ENCODE measurements at places on chromosomes 6 and 20. TPM values are rescaled to one million over a fixed set of nuclear protein-coding genes. Genes with fewer than 3 reads are reported as not detected.

GRCh38 chr6:43768983-43769525, 957 bp upstream of the VEGFA start:
- no peak overlapping the region for H3K4me3 ChIP-seq
- peaks cover 30% of the 10 kb centered on the region for H3K4me1 ChIP-seq
- peaks cover 5% of the 10 kb centered on the region for H3K27me3 ChIP-seq
- no peak overlapping the region for H3K27ac ChIP-seq
- no peak for DNase-seq
- H3K36me3 ChIP-seq: no peaks in the 10 kb centered on the region

DNA sequence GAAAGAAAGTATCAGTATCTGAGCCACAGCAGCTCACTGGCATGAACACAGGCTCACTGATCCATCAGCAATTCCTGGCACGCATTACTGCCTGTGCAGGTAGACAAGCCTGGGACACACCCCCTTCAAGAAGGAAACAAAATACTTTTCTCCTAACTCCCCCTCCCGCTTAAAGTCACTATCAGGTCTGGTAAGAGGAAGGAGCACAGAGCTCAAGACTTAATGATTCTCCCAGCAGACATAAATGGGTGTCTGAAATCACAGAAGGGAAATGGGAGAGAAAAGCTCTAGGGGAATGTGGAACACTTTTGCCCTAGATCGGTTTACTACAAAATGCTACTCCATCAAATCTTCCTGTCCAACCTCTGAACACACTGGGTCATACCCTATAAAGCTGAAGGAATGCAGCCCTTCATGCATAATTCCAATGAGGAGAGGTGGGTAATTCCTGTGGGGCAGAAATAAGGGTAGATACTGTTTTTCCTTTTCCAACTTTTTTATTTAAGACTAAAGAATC, at the start of gene ADGRF1:
Gene ADGRF1 (minus strand): TSS at position 58 of the 517 bp plus-strand sequence. CDS start 13,271 bp downstream, outside the sequence.
- no peak within 1 kb of the TSS for H3K27ac ChIP-seq
- H3K27me3 ChIP-seq: no peaks in the 10 kb centered on the region
- H3K36me3 ChIP-seq: no peaks in the 10 kb centered on the region
- H3K4me1 ChIP-seq: no peaks in the 10 kb centered on the region

DNA sequence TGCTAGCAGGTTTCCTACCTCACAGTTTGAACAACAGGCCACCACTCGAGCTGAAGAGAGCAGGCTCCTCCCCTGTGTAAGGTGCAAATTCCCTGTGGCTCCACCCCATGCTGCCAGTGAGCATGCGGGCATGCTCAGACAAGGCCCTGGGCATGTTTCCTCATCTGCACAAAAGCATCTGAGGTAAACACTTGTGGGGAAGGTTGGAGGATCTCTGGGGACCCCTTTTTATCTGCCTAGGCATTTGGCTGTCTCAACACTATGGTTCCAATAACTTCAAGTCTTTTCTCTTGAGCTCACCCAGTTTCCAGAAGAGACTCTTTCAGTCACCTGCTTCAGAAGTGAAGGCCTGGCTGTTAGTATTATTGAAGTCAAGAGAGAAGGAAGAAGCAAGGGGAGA, 9.4 kb downstream of the C6orf58 start:
- H3K4me1 ChIP-seq: no peaks in the 10 kb centered on the region
- no peaks in the 10 kb centered on the region for H3K36me3 ChIP-seq

DNA sequence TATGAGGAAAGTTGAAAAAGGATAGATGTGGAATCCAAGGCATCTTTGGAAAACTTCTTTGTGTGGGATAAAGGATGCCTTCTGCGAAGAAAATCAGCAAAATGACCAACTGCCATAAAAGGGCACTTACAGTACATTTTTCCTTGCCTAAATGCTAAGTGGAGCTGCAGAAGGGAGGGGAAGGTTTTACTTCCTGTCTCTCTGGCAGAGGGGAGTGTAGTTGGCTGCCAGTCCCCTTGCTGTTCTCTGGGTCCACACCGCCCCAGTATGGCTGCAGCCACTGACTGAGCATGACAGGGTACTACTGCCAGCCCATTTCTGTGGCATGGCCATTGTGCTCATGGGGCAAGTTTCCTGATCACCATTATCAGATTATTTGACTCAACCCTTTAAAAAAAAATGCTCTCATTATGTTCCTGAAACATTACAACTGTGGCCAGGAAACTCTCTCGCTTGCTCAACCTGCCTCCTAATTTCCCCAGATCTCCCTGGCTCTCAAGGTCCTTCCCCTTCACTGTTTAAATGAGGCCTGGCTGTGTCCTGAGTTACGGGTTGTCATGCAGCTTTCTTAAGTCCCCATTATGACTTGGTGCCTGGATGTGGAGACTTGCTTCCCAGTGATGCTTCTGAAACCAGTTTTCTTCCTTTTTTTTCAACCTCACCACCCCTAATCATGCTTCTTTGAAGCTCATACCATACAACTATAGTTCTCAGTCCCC, 34.5 kb upstream of the FAM184A start:
- H3K27me3 ChIP-seq: peaks cover 3% of the 10 kb centered on the region
- DNase-seq: no peak
- H3K27ac ChIP-seq: no peak overlapping the region
- H3K36me3 ChIP-seq: no peaks in the 10 kb centered on the region
- H3K4me3 ChIP-seq: no peak overlapping the region

GRCh38 chr20:21509079-21509596, 4.7 kb downstream of the NKX2-2 start:
- peaks cover 60% of the 10 kb centered on the region for H3K4me1 ChIP-seq
- DNase-seq: no peak
- no peak overlapping the region for H3K27ac ChIP-seq

GRCh38 chr6:106757722-106758467, 128.5 kb downstream of the QRSL1 start:
- H3K4me3 ChIP-seq: no peak overlapping the region
- H3K27ac ChIP-seq: no peak overlapping the region
- H3K27me3 ChIP-seq: no peaks in the 10 kb centered on the region
- H3K4me1 ChIP-seq: no peaks in the 10 kb centered on the region
- no peaks in the 10 kb centered on the region for H3K36me3 ChIP-seq
- DNase-seq: no peak

GRCh38 chr6:32113386-32114352, 4.5 kb upstream of the TNXB start:
- H3K36me3 ChIP-seq: peaks cover 35% of the 10 kb centered on the region
- H3K27ac ChIP-seq: no peak overlapping the region
- H3K4me1 ChIP-seq: peaks cover 5% of the 10 kb centered on the region
- no peak for DNase-seq

- H3K36me3 ChIP-seq: no peaks in the 10 kb centered on the region
- H3K4me3 ChIP-seq: no peak overlapping the region
- no peak overlapping the region for H3K27ac ChIP-seq
- H3K27me3 ChIP-seq: no peaks in the 10 kb centered on the region
- no peaks in the 10 kb centered on the region for H3K4me1 ChIP-seq
These were observed 59.4 kb downstream of the ADGRF5 start for GRCh38 chr6:46862381-46862780.

DNA sequence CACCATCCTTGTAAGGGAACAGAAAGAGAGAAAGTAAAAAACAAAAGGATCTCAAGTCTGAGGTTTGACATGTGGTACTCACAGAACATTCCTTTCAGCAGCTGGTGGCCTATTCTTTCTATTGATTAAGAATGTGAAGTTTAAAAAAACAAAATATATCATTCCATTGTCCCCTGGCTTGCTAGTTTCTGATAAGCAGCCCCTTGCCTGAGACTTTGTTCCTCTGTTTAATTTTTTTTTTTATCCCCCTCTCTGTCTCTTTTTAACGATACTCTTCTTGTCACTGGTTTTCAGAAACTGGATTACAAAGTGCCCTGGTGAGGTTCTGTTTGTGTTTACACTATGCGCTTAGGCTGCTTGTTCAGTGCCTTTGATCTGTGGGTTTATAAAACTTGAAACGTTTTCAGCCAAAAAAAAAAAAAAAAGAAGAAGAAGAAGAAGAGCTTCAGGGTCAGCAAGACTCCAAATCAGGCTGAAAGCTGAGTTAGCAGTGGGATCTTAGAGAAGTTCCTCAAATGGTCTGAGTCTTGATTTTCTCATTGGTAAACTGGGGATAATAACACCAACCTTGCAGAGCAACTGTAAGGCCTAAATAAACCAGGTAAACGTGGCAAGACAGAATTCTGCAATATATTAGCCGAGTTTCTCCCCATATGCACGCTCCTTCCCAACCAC, 45.1 kb upstream of the SLC22A23 start:
- no peak for DNase-seq
- H3K4me1 ChIP-seq: no peaks in the 10 kb centered on the region
- H3K27ac ChIP-seq: no peak overlapping the region
- no peak overlapping the region for H3K4me3 ChIP-seq
- peaks cover 4% of the 10 kb centered on the region for H3K27me3 ChIP-seq

GRCh38 chr6:31114970-31115849, 610 bp downstream of the PSORS1C1 start:
- no peak overlapping the region for H3K4me3 ChIP-seq
- H3K27ac ChIP-seq: no peak overlapping the region
- no peaks in the 10 kb centered on the region for H3K27me3 ChIP-seq
- H3K36me3 ChIP-seq: no peaks in the 10 kb centered on the region

DNA sequence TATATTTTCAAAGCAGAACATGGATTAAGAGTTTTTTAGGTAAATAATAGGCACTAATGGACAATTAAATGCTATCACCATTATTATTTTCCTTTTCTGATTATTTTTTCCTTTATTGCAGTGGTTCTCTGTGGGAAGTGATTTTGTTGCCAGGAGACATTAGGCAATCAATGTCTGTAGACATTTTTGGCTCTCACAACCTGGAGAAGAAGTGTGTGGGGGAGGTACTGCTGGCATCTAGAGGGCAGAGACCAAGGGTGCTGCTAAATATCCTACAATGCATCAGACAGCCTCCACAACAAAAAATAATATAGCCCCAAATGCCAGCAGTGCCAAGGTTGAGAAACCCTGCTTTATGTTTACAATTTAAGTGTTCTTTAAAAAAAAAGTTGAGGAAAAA, 8.3 kb downstream of the IFNGR1 start:
- H3K27ac ChIP-seq: no peak overlapping the region
- no peak overlapping the region for H3K4me3 ChIP-seq

DNA sequence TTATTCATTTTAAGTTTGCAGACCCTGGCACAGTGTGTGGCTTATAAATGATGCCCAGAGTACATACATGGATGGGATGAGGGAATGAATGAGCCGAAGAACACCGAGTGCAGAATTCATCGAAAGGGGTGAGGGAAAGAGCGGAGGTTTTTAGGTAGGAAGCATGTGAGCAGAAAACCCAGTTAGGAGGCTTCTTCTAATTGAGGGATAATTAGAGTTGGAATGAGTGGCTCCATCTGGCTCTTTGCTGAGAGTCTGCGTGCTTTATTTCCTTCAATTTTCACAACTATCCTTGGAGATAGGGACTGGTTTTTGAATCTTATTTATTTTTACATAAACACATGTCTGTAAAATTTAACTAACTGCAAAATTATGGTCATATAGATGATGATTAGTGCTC, 150.7 kb downstream of the DOK5 start:
- H3K27ac ChIP-seq: no peak overlapping the region
- no peak for DNase-seq
- H3K27me3 ChIP-seq: no peaks in the 10 kb centered on the region
- H3K36me3 ChIP-seq: no peaks in the 10 kb centered on the region
- no peak overlapping the region for H3K4me3 ChIP-seq

DNA sequence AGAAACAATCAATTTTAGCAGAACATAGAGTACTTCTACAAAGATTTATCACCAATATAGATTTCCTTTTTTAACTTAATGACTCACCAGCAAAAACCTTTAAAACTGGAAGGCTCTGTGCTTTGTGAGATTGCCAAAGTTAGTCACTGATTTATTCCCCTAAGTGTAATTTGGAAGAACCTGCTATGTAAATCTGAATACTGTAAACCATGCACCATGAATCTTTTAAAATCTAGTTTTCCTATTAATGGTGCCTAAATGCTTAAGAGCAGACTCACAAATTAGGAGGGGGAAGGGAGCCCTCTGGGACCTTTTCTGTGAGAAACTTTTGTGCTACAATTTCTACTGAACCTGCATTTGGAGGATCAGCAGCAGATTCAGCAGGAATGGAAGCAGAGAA, 57.8 kb upstream of the PNRC1 start:
- H3K27me3 ChIP-seq: no peaks in the 10 kb centered on the region
- H3K4me3 ChIP-seq: no peak overlapping the region
- H3K27ac ChIP-seq: no peak overlapping the region
- H3K36me3 ChIP-seq: no peaks in the 10 kb centered on the region
- DNase-seq: no peak

DNA sequence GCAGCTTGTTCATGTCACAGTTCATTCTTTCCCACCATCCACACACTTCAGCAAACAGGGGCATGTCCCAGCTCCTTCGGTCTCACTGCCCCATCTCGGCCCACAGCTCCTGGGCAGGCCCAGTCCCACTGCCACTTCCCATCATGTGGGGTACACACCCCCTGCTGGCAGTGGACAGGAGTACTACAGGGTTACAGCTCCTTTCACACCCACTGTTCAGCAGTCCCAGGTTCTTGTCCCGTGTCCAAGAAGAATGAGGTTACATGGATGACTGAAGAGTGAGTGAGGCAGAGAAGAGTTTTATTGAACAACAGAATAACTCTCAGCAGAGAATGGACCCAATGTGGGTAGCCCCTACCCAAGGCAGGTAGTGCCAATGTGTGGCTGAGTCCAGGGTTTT, 77.8 kb upstream of the SMLR1 start:
- H3K4me3 ChIP-seq: no peak overlapping the region
- H3K36me3 ChIP-seq: no peaks in the 10 kb centered on the region
- no peak for DNase-seq
- H3K27ac ChIP-seq: no peak overlapping the region
- H3K27me3 ChIP-seq: peaks cover 4% of the 10 kb centered on the region

DNA sequence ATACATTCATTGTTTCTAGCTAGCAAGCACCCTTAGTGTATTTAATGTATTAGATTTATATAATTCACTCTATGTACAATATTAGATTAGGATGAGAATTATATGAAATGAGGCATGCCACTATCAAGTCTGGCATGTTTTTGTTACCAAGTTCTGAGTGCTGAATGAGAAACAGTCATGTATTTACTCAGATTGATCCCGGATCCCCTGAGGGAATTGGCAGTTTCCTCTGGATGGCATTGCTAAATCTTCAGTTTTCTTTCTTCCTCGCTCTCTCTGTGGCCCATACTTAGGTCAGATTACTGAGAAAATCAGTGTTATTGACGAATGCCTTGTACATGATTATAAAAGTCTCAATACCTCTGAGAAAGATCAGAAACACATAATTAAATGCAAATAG, 66.6 kb downstream of the CDKAL1 start:
- H3K27ac ChIP-seq: no peak overlapping the region
- H3K4me1 ChIP-seq: no peaks in the 10 kb centered on the region
- H3K36me3 ChIP-seq: peaks cover 21% of the 10 kb centered on the region
- no peak for DNase-seq
- no peaks in the 10 kb centered on the region for H3K27me3 ChIP-seq
- H3K4me3 ChIP-seq: no peak overlapping the region

- peaks cover 93% of the 10 kb centered on the region for H3K4me1 ChIP-seq
- peak overlapping the region; percentile 88 for H3K27ac ChIP-seq
- no peak for DNase-seq
- H3K4me3 ChIP-seq: peak overlapping the region; percentile 76
These were observed 7.5 kb downstream of the DIDO1 start for GRCh38 chr20:62918831-62919230.

SENP6 gene
- 99.4 TPM for total RNA-seq

FAM120B gene
- total RNA-seq: 35.0 TPM

TINAG gene
- not detected for total RNA-seq

CDH4 gene
- 0.69 TPM for total RNA-seq

CST1 gene
- not detected for total RNA-seq

STX11 gene
- total RNA-seq: 30.1 TPM

BPIFA1 gene
- total RNA-seq: not detected

SPATA25 gene
- total RNA-seq: 0.54 TPM

OVOL2 gene
- not detected for total RNA-seq

STX7 gene
- total RNA-seq: 20.2 TPM

ZBP1 gene
- 67.0 TPM for total RNA-seq

All from CD4-positive, CD25-positive, alpha-beta regulatory T cell (primary cell).